ENCODE measurements at places on chromosomes 12 and 14. TPM values are rescaled to one million over a fixed set of nuclear protein-coding genes. Genes with fewer than 3 reads are reported as not detected.

Gene TMEM132C
- not detected for total RNA-seq

Gene HVCN1
- total RNA-seq = 0.77 TPM

Gene CCDC38
- 0.08 TPM for total RNA-seq

Gene MNAT1
- total RNA-seq = 40.2 TPM

Gene PACS2
- total RNA-seq = 24.2 TPM

Gene LLPH
- total RNA-seq = 55.5 TPM

Gene AQP6
- not detected for total RNA-seq

Gene SLCO1B1
- total RNA-seq = 0.46 TPM

Gene BAZ1A
- 24.8 TPM for total RNA-seq

Gene PLBD1
- total RNA-seq = 4.5 TPM

Gene RNASE3
- total RNA-seq = not detected

Gene PTPRR
- 0.37 TPM for total RNA-seq

Gene DNAJC22
- 20.7 TPM for total RNA-seq

Gene FSCB
- total RNA-seq = not detected

Gene PAX9
- total RNA-seq = 2.5 TPM

Gene CAPZA3
- total RNA-seq = not detected

Gene POLR3B
- 5.2 TPM for total RNA-seq

Gene PHC1
- total RNA-seq = 9.9 TPM

Gene KSR2
- 0.53 TPM for total RNA-seq

Gene MEG3
- 65.6 TPM for total RNA-seq

Gene GPX2
- total RNA-seq = 199 TPM

Gene SLC7A7
- 15.3 TPM for total RNA-seq

Gene MGST1
- 804 TPM for total RNA-seq

Gene BRMS1L
- 16.3 TPM for total RNA-seq

Gene OR6C3
- not detected for total RNA-seq

Gene RNF212B
- total RNA-seq = not detected

Gene OTOGL
- not detected for total RNA-seq

Gene PTMS
- 854 TPM for total RNA-seq

Gene CMA1
- total RNA-seq = not detected

Gene PPP4R4
- 0.40 TPM for total RNA-seq

Gene TAS2R42
- total RNA-seq = not detected

Gene KRT73
- not detected for total RNA-seq

Gene KCNA1
- not detected for total RNA-seq

Gene NANOG
- not detected for total RNA-seq

Gene LAG3
- total RNA-seq = 1.6 TPM

Gene MYH6
- total RNA-seq = not detected

Gene FAM181A
- total RNA-seq = not detected

Gene IAPP
- not detected for total RNA-seq

Gene GDF3
- not detected for total RNA-seq

Measured in A549 treated with CORT108297 at 1 μM for 4 hours (cell line).